ENCODE measurements at places on chromosomes 1 and 21.

GRCh38 chr1:85650645-85651044 is 57.6 kb downstream of the ZNHIT6 start:
- DNase-seq = no peak

DNA sequence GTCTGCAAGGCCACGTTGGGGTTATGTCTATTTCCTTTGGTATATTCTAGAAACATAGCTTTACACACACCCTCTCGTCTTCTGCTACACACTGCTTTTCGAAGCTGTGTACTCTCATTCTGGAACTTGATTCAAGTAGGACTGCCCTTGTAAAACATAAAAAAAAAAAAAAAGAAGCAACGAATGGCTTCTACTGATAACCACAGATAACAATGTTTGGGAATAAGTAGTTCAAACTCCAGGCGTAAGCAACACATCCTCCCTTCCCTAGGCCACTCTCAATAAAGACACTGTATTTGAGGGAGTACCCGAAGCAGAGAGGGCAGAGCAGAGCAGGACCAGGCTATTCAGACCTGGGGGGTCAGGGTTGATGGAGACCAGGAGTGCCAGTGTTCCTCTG is 496.7 kb downstream of the MATN1 start:
- no peak for DNase-seq

DNA sequence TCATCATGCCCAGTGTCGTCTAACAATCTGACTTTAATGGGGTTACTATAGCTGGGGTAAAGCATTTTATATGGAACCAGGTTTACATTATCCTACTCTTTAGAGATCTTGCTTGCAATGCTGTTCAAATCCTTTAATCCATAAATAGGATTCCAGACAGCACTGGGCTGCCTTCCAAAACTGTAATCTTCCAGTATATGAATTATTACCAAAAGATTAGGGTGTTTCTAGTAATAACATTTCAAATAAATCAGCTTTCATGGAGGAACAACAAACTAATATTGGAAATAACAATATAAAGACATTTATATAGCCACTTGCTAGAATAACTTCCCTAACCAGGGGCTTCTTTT is 88.6 kb upstream of the PLXNA2 start:
- no peak for DNase-seq

DNA sequence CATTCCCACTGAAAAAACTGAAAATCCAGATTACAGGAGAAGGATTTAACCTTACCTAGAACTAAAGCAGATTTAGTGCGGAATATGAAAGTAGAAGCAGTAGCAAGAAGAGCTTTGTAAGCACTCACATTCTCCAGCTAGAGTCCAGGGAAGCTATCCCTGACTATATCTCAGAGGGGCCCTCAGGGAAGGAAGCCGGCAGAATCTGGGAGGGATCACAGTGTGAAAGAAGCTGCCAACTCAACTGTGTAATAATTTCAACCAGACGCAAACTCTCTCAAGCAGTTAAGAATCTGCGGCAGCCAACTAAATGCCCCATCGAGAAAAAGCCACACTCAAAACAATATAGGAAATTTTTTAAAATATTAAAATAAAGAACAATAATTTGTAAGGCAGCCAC is 163.8 kb downstream of the EIF4G3 start:
- no peak for DNase-seq

- no peak for DNase-seq
Observed at GRCh38 chr1:169371404-169371803, 3.4 kb downstream of the BLZF1 start.

DNA sequence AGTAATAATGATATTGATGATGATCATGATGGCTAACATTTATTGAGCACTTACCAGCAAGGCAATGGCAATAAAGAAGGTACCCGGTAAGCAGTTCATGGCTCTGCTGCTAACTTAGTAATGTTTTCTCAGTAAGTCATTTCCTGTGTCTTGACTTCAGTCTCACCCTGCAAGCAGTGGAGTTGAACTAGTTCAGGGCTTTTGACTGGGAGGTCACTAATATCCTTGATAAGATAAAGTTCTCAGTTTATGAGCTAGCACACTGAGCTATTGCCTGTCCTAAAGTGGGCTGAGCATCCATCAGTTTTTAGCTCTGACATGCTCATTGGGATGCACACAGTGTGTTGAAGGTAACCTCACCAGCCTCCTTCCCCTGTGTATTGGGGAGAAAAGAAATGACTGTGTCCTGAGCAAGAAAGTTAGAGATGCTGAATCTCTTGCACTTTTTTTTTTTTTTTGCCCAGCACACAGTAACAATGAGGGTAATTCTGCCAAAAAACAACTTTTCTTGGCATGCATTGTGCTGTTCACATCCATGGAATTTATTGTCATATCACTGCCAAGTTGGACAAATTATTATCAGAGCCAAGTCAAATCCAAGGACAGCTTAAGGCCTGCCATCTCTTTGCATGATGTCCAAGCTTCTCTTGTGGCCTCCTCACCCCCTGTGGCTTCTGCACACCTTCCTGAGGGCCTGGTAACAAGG is 55.5 kb upstream of the GADD45A start:
- DNase-seq = no peak

GRCh38 chr1:11045428-11046269 is 1.4 kb downstream of the MASP2 start:
- no peak for DNase-seq

DNA sequence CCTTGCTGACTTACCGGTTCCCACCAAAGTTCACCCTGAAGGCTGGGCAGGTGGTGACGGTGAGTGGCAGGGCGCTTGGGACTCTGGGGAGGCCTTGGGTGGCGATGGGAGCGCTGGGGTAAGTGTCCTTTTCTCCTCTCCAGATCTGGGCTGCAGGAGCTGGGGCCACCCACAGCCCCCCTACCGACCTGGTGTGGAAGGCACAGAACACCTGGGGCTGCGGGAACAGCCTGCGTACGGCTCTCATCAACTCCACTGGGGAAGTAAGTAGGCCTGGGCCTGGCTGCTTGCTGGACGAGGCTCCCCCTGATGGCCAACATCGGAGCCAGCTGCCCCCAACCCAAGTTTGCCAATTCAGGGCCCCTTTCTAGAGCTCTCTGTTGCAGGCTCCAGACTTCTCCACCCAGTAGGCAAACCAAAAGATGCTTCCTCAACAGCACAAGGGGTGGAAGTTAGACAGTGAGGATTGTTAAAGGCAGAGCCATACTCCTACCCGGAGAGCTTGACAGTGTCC is 16.4 kb upstream of the SEMA4A start:
- no peak for DNase-seq
